ENCODE measurements at places on chromosomes 5 and 9.

GRCh38 chr5:8930021-8930420 lies 615.9 kb downstream of the SEMA5A start:
- DNase-seq: no peak

DNA sequence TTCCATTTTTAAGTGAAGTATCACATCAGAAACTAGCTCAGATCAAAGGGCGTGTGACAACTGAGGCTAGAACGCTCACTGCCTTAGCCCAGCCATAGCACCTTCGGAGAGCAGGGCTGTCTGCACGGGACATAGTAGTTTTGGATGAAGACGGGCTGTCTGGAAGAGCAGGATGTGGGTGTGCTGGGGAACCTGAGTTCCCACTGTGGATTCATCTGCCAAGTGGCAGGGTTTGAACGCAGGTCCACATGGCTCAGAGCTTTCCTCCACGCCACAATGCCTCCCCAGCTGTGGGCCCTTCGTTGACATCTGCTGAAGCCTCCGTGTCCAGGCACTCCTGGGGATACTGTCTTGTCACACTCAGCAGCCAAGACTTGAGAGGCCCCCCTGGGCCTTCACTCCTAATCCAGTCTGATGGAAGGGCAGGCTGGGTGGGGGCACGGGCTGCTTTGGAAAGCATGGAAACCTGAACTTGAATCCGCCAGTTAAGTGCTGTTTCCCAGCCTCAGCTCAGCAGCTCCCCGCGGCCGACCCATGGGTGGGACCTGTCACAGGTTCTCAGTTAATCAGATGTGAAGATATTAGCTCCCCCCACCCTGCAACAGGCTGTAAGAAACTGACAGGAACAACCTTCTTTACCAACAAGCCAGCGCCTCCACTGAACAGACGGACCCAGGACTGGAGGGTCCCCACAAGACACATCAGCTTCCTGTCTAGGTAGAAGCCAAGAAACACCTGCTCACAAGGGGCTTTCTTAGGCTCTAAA lies 228.1 kb downstream of the FANCC start:
- no peak for DNase-seq

DNA sequence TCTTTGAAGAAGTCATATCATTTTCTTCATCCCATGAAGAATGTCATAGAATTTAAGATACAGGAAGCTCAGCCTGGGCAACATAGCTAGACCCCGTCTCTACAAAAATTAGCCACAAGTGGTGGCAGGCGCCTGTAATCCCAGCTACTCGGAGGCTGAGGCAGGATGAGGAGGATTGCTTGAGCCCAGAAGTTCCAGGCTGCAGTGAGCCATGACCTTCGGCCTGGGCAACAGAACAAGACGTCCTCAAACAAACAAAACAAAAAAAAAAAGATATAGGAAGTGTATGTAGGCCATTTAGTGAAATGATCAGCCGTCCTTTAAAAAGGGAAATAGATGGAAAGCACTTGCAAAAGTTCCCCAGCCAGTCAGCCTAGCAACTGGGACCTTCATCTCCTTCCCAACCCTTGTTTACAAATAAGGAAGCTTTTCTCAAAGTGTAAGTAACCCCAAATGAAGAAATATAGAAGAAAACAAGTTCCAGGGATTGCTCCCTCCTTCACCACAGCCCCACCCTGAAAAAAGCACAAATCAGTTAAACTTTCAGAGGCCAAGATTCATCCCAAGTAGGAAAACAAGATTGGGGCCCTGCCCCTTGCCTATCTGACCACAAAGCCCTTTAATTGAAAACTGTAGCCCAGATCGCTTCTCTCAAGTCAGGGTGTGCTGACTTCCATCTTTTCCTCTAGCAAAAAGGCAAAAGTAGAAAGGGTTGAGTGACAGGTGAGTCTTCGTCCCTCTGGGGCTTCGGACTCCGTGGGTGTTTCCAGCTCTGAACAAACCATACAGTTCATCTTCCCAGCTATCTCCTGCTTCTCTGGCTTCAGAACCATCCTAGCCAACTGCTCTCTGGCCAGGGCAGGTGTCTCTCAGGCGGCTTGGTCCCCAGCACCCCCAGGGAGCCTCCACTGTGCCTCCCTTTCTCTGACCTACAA lies 1.2 kb downstream of the SLC31A2 start:
- DNase-seq: no peak

DNA sequence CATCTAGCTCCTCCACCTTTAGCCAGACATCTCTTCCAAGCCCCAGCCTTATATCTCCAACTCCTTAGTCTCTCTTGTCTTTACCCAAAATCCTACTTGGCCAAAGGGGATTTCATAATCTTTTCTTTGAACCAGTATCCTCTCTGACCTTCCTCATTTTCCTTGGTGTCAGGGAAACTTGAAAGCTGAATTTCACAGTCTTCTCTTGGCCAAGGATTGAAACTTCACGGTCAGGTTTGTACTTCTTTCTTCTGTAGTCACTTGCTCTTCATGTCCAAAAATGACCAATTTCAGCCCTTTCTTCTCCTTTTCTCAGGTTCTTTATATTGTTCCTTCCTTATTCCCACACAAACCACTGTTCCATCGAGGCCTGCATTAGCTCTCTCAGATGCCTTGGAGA lies 473.7 kb upstream of the KLF4 start:
- no peak for DNase-seq

- no peak for DNase-seq
Observed at GRCh38 chr9:70589571-70590314, 175.3 kb upstream of the KLF9 start.

DNA sequence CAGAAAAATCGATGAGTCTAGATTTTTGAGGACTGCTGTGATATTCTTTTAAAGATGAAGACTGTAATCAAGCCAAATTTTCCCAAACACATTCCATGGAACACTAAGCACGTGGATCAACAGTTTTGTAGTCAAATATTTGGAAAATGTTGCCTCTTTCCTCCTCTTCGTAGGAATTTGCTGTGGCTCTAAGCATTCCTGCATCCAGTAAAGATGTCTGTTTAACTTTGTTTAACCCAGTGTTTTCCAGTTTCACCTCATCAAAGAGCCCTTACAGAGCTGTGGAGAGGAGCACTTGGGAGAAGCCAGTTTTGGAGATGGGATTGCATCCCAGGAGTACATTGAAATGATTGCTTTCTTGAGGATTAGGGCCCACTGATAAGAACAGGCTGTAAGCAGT lies 58.9 kb downstream of the INSYN2B start:
- DNase-seq: no peak

DNA sequence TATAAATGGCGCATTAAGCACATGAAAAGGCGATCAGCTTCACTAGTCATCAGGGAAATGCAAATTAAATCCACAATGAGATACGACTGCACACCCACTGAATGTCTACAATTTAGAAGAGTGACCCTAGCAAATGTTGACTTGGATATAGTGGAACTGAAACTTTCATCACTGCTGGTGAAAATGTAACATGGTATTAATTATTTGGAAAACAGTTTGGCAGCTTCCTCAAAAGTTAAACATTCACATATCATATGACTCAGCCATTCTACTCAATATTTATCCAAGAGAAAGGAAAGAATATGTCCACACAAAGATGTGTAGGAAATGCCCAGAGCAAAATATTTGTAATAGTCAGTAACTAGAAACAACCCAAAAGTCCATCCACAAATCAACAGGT lies 146.5 kb downstream of the LPAR1 start:
- no peak for DNase-seq

DNA sequence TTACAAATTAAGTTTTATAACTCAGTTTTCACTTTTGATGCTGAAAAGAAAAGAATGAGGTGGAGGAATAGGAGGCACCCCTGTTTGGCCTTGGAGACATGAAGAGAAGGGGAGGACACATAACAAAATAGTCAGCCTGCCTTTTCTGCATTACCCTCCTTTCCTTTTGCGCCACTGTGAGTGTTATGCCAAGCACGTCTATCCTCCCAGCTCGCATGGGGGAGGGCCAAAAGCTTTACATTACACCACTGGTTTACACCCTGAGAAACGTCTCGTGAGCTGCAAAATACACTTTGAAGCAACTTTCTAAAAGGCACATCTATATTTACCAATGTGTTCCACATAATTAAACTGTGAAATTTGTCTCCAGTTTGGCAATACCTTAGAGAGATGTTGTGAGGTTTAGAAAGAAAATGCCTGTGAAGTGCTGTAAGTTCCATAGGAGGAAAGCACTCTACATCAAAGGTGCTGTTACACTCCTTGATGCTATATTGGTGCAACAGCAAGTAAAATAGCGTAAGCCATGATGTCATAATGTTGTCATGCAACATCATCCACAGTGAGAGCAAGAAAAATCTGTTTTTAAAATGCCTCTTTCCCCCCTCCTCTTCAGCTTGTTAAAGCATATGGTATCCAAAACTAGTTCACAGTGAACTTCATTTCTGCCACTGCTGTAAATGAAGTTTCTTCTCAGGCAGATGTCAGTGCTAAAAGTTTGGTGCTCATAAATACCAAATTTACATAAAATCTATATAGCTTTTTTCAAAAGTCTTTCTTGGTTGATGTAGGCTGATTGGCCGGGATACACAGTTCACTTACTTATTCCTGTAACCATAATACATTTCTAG lies 50.3 kb downstream of the CETN3 start:
- DNase-seq: no peak

DNA sequence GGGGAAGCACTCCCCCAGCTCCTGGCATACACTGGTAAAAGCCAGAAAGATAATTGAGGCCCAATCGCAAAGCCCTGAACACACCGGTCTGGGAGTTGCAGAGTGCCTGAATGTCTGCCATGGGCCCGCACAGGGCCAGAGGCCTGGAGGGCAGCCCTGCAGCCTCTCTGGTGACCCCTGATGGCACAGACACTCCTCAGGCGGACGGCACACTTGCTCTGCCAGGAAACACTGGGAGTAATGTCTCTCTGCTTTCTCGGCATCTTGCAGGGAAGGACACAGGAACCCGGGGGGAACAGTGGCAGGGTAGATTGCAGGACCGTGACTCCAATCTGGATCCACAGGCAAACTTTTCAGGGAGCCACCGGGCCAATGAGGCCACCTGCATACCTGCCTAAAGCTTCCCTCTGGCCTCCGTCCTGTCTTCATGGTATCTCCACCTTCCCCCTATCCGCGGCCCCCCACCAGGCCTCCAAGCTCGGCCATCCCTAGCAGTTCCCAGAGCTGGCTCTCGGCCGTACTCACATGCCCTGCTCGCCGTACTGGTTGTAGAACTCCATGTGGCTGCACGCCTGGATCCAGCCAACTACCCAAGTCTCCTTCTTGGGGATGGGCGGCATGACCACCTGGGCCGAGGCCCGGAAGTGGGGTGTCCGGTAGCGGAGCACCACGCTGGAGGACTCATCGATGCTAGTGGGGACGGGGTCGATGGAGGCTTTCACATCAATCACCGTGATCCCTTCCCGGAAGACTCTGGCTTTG lies 797 bp downstream of the FAM78A start:
- no peak for DNase-seq

DNA sequence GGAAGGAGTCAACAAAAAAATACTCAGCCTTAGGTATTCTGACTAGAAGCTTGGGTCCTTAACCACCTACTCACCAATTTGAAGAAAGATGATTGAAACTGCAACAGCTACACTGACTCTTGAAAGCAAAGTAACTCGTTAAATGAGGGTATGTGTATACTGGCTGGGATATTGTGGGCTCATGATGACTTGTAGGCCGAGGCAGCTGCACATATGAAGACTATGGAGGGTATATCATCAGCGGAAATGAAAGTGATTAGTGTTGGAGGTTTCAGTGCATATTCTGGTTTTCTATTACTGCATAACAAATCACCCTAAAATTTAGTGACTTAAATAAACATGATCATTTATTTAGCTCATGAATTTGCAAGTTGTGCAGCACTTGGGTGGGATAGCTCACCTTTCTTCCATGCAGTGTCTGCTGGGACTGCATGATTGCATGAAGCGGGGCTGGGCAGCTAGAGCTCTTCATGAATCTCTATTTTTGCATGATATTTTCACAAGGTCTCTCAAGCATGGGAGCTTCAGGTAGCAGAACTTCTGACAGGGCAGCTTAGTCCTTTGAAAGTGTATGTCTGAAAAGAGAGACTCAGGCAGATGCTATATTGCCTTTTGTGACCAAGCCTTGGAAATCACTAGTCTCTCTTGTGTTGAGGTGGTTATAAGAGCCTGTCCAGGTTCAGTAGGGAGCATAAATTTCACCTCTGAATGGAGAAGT lies 96.1 kb upstream of the CDKN2B start:
- no peak for DNase-seq

- no peak for DNase-seq
Observed at GRCh38 chr9:21875893-21876292, 73.5 kb downstream of the MTAP start.

DNA sequence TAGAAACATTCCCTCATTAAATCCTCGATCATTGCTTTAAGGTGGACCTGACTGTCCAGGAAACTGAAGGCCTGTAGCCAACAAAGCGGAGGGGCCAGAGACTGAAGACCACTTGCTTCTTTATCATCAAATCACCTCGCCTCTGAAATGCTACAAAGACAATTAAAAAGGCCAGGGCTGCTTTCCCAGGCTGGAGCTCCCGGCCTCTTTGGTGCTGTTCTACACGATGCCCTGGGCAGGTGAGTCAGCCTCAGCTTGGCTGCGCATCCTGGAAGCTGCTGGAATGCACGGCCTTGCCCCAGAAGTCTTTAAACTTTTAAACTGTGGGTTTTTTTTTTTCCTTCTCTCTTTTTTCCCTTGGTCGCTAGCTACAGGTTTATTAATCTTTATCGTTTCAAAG lies 46.5 kb downstream of the SH3PXD2B start:
- DNase-seq: no peak

- DNase-seq: no peak
Observed at GRCh38 chr5:43258116-43258515, 55.1 kb downstream of the HMGCS1 start.

DNA sequence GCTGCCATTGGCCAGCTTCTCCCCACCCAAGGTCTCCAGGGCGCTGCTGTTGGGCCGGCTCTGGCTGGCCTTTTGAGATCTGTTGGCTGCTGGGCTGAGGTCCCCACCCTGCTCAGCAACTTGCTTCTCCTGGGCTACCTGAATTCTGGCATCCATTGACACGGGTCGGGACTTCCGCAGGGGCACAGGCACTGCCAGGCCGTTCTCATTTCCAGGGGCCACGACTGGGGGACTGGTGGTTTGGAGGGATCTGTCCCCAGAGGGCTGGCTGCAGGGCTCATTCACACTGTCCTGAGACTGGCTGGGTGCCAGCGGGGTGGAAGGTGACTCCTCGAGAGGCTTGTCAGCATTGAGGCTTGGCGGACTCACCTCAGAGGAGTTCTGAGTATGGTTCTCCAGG lies 87.1 kb upstream of the FBXW11 start:
- no peak for DNase-seq

GRCh38 chr5:137446151-137446550 lies 53.0 kb downstream of the SPOCK1 start:
- DNase-seq: no peak

DNA sequence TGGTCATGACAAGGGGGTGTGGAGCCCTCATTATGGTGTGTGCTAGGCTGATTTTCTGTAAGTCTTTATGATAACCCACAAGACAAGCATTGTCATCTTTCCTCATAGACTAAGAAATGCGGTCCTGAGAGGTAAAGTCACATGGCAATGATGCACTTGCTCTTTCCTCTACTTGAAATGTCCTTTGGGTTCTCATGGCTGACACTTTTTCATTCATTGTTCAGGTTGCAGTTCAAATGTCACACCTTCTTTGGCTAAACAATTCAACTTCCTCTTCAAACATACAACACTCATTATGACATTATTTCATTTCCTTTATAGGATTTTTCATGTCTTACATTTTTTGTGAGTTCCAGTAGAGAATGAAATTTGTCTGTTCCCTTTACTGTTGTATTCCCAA lies 323.6 kb upstream of the PRR16 start:
- DNase-seq: no peak

- DNase-seq: no peak
Observed at GRCh38 chr9:14881006-14881405, 29.2 kb downstream of the FREM1 start.
